ENCODE measurements at places on chromosomes 7 and 10.

DNA sequence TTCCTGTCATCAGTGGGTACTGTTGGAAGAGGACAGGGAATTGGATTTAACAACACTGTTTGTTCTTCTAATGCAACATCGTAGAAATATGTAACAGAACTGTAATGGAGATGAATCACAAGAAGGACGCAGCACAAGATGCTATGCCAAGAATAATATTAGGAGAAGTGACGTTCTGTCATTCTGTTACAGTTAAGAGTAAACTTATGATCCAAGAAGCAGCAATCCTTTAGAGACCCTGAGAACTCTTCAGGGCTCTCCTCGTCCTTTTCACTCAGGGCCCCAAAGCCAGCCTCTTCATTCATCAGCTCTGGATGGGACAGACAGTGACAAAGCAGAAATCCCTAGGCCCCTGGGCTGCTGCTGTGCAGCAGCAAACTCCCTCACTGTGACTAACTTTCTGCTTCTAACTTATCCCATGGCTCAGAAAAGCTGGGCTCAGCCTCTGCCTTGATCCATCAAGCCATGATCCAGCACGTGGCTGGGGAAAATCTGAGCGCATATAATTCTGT is 8.7 kb upstream of the IL6 start:
- no peak for DNase-seq

DNA sequence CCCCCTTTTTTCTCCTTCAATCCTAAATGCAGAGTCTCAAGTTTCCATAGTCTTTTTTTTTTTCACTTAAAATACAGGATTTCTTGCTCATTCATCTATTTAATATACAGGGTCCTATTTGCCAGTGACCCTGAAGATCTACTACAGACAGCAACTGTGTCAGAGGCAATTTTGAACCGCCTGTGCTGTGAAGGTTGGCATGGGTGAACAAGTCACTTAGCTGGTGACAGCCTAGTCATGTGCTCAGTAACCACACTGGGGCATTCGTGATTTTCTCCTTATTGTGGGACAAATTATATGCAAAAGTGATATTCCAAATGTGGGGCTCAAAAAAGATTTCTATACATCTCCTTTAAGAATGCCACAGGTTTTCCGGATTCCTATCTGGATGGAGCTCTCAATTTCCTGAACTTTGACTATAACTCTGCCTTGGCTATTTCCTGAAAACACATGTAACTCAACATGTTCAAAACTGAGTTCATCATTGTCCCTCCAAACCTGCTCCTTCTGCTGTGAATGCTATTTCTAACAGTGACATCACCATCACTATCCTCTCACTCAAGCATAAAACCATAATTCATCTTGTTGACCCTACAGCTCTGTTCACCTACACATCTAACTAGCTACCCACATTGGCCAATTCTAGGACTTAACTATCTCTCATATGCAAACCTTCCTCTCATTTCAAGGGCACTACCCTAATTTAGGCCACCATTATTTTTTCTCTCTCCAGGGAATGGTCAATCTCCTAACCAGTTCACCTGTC is 36.7 kb downstream of the CDK6 start:
- DNase-seq: no peak

GRCh38 chr10:11270135-11270857 is 252.6 kb downstream of the CELF2 start:
- DNase-seq: peak; percentile 33

DNA sequence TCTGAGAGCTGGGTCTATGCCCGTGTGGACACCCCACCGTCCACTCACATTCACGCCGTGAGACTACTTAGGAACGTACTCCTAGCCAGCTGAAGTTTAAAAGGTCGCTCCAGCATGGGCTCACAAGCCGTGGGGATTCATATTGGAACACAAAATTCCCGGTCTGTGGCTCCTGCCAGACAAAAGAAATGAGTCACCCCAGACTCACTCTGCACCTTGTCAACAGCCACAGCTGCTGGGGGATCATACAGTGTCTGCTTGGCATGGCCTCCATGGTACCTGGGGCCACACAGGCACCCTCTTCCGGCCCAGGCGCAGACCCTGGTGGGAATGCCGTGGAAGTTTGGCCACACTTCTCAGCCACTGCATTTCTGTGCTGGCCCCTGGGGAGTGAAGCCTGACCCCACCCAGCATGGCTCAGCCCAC is 228.4 kb downstream of the DNAJB6 start:
- no peak for DNase-seq

DNA sequence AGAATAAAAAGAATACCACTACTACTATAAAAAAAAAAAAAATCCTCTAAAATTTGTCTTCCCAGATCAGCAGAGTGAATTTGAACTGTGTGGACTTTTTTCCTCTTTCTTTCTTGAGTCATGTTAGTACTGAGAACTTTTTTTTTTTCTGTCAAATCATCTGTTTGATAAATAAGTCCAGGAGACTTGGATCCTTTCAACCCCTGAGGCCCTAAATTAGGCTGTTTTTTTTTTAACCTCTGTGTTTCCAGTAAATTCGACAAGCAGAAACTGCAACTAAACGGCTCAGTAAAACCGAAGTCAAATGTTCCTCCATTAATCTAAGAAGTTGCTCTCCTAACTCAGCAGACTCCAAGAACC is 2.7 kb downstream of the MAP3K8 start:
- DNase-seq: no peak

DNA sequence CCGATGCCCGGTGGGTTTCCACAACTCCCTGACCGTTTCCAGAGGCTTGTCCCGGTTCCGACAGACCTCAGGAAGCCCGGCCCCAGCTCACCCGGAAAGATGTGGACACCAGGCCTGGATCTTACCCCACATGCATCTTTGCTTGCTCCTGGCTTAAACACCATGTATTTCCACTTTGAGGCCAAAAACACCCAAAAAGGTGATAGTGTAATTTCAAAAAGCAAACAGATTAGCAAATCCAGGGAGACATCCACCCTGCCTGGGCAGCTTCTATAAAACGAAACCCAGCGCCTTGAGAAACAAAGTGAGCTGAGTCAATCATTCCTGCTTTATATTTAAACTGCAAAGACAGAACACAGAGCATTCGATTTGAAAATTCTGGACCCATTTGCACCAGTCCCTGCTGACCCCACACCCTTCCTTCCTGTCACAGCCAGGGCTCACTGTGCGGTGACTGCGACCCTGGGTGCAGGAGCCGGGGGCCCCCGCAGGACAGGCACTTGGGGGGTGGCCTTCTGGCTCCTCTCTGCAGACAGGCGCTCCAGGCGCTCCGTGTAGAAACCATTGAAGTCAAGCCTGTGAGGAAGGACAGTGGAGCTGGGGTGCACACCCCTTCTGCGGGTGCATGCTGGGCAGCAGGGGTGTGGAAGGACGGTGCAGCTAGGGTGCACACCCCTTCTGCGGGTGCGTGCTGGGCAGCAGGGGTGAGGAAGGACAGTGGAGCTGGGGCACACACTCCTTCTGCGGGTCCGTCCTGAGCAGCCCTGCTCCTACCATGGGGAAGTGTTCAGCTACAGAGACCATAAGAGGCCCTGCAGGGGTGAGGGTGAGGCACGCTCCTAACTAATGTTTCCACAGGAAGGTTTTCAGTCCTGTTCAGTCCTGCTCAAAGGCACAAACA is 2.9 kb upstream of the ADAM8 start:
- no peak for DNase-seq

- no peak for DNase-seq
Measured at GRCh38 chr7:15043931-15044330, 141.4 kb upstream of the DGKB start.

DNA sequence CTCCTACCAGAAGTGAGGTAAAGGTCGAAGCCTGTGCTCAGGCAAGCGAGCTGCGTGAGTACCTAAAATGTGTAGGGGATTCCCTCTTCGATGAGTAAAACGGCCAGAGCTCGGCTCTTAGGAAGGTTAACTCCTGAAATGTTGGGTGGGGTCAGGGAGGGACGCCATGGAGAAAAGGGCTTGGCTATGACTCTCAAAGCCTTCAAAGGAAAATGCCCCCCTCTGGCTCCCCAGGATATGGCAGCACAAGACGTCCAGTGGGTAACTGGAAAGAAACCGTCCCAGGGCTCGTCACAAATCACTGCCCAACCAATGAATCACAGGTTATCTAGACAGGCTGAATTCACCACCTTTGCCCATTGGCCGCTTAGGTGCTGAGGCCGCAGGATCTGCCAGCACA is 58.0 kb downstream of the CALML3 start:
- DNase-seq: no peak

GRCh38 chr10:112949875-112950507 is at the start of gene TCF7L2:
TSS of gene TCF7L2 (plus strand) at chr10:112950247. CDS start at chr10:112950757, 510 bp downstream.
- DNase-seq: peak; percentile 73

GRCh38 chr7:66140924-66141323 is 26.3 kb downstream of the CRCP start:
- DNase-seq: no peak

DNA sequence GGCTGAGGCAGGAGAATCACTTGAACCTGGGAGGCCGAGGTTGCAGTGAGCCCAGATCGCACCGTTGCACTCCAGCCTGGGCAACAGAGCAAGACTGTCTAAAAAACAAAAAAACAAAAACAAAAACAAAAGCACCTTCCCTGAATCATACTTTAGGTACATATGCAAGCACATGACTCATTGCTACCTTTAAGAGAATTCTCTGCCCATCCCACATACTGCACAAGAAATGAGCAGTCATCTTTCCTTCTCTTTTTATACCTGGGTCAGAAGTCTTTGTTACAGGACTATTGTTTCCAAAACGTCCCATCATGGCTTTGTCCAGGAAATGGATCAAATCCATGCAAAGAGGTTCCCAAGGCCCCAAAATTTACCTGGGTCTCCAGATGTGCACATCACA is 21.5 kb upstream of the AKR1B10 start:
- DNase-seq: no peak

- no peak for DNase-seq
Measured at GRCh38 chr7:152462995-152463708, 27.3 kb upstream of the KMT2C start.

GRCh38 chr7:7521259-7521658 is 14.4 kb downstream of the COL28A1 start:
- no peak for DNase-seq

DNA sequence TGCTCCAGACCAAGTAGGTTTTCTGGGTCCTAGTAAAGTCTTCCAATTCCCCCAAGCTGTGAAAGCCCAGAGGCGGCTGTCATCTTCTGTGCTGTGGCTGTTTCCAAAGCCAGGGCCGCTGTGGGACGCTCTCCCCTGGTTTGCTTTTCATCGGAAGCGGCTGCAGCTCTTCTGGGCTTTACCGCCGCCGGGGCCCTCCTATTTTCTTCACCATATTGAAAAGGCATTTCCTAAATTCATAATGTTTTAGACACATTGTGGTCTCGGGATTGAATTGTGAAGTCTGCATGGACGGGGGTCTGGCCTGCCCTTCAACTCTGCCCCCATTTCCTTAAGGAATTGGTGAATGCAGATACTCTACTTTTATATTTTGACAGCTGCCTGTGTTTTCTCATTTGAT is 551.4 kb upstream of the MGMT start:
- DNase-seq: no peak

GRCh38 chr7:33423646-33424020 is 294.3 kb downstream of the BBS9 start:
- peak; percentile 19 for DNase-seq

- peak; percentile 10 for DNase-seq
Measured at GRCh38 chr7:87416682-87417587, 58.5 kb downstream of the ABCB4 start.

DNA sequence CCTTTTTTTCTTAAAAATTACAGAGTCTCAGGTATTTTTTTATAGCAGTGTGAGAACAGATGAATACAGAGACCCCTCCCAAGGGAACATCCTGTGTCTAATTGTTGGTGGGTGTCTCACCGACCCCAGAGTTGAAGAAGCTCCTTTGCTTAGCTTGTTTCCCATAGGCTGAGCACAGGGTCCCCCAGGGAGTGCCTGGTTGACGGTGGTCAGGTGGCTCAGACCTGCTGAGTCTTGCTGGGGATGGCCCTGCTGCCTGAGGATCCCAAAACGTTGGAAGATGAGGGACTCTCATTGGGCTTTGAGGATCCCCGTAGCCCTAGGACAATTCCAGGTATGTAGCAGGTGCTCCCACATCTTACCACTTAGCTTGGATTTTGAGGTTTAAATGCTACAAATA is 19.5 kb downstream of the SCART1 start:
- DNase-seq: no peak

- no peak for DNase-seq
Measured at GRCh38 chr7:92934096-92934495, 97.7 kb upstream of the CDK6 start.

DNA sequence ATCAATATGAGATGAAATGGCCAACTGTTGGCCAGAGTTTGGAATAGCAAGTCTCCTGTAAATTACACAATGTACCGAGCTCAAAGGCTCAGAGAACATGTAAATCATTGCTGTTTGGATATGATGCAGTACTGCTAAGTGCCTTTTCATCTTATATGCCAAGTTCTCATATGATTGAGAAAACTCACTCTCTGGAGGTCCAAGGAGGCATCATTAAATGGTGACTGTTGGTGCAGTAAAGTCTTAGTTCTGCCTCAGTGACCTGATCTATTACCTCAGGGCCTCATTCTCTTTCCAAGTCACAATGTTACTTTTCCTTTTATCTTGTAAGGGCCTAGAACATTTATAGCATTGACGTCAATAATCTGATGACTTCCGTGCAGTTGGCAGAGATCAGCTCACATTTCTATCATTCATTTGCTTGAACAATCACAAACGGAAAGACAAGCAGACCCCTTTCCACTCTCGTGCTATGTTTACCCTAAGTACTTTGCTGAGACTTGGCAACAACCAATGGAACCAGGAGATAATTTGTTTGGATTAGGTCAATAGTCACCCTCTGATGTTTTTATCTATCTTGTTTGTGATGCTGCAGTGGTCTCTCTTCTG is 32.6 kb upstream of the PDK4 start:
- DNase-seq: peak; percentile 45

- no peak for DNase-seq
Measured at GRCh38 chr7:14047709-14048399, 58.4 kb upstream of the ETV1 start.

DNA sequence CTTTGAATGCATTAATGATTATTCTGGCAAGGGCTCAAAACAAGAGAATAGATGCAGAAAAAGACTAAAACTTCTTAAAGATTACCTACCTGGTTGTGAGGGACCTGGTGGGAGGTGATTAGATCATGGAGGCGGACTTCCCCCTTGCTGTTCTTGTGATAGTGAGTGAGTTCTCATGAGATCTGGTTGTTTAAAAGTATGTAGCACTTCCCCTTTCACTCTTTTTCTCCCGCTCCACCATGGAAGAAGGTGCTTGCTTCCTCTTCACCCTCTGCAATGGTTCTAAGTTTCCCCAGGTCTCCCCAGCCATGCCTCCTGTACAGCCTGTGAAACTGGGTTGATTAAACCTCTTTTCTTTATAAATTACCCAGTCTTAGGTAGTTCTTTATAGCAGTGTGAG is 226.6 kb downstream of the ARHGAP12 start:
- no peak for DNase-seq

- no peak for DNase-seq
Measured at GRCh38 chr10:33015761-33016547, 57.9 kb upstream of the ITGB1 start.

- DNase-seq: peak; percentile 59
Measured at GRCh38 chr10:59175538-59176240, 754 bp upstream of the PHYHIPL start.

DNA sequence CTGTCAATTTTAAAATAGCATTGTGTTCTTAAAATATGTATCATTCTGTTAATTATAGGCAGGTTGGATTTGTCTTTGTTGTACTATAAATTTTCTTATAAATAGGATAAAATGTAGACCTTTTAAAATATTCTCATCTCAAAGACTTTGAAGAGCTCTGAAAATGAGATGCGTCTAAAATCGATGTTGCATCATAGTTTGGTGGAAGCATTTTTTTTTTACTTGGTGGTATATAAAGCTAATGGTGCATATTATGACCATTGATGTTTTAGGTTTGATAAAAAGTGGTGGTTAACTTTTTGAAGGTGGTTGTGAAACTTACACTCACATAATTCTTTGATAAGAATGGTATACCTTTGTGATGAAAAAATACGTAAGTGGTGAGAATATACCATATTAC is 69.1 kb downstream of the ZNRF2 start:
- no peak for DNase-seq

Data from NCI-H774 (cell line).